ENCODE measurements at places on chromosomes 13 and 19.

DNA sequence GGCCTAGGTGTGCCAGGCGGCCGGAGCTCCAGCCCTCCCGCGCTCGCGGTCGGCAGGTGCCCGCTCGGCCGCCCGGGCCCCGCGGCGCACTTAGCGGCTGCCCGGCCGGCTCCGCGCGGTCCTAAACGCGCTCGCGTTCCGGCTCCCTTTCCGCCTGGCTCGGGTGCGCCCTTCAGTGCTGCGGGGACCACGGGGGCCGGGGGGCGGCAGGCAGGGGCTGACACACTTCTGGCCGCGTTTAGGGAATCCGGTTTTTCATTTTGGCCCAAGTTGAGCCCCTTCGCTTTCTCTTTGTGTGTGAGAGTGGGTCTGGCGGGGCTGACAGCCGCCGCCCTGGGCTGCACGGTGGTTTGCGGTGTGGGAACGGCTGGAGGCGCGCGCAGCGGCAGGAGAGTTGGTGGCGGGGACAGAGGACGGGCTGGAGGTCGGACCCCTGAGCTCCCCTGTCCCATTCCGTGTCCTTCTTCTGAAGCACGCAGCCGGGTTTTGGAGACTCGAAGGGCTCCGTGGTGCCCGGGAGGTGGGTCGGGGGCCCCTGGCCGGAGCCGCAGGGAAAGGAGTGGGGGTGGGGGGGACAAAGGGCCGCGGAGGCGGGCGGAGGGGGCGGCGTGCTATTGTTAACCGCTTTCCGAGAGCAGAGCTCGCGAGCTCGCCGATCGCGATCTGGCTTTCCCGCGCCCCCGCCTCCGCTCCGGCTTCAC is 3.1 kb downstream of the FGF9 start:
- peak; percentile 11 for DNase-seq

GRCh38 chr13:93398167-93399035 is 171.8 kb downstream of the GPC6 start:
- DNase-seq = no peak

DNA sequence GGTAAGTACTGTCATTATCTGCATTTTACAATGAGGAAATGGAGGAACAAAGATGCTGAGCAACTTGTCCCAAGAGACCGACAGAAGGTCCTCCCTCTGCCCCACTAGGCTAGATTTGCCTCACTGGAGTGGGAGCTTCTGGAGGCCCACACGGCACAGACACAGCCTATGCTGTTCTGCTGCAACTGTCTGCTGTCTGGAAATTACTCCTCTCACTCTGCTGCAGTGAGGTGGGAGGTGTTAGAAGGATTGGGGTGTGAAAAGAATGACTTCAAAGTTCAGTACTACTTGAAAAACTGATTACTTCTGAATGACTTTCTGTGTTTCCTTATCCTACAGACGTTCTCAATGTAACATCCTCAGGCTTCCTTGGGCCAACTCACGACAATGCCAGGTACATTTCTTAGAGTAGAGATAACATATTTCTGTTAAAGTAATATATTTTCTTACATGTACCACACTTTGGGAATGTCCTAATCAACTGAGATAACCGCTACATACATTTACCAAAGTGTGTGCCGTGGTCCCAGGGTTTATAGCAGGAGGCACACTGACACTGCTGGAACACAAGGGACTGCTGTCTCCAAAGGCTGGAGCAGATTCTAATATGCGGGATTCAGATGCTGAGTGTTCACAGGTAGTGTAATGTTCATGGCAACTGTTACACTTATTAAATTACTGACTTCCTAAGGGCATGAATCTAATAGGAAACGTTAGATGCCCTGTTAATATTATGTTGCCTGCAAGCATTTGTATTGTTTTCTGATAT is 53.5 kb upstream of the WASF3 start:
- no peak for DNase-seq

GRCh38 chr19:45973553-45974338 is at the start of gene NOVA2:
Gene NOVA2, minus strand, starts transcription at chr19:45973865. Its CDS starts 514 bp downstream, at chr19:45973351.
- no peak for DNase-seq

- no peak for DNase-seq
Observed at GRCh38 chr13:110770678-110771077, 57.2 kb downstream of the ING1 start.

- no peak for DNase-seq
Observed at GRCh38 chr13:103203735-103204330, 137.6 kb upstream of the SLC10A2 start.

GRCh38 chr13:66424422-66424821 is 805.7 kb downstream of the PCDH9 start:
- no peak for DNase-seq

DNA sequence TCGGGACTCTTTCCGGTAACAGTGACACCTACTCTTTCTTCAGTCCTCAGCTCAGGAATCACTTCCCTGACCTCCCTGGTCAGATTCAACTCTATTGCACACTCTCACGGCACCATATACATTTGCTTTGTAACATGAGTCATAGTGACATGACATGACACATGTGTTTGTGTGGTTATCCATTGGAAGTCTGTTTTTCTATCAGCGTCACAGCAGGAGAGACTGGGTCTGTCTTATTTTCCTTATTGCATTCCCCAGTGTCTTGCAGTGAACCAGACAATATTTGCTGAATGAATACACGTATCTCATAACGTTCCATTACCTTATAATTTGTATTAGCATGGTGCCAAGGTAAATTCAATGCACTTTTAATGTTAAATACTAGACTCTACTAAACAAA is 102.0 kb downstream of the DCLK1 start:
- no peak for DNase-seq

- no peak for DNase-seq
Observed at GRCh38 chr13:46643165-46643777, 90.3 kb downstream of the LRCH1 start.
